ENCODE measurements at places on chromosomes 5 and 9.
A peak's percentile ranks its signal among the peaks of the same experiment; 100 is the strongest.

DNA sequence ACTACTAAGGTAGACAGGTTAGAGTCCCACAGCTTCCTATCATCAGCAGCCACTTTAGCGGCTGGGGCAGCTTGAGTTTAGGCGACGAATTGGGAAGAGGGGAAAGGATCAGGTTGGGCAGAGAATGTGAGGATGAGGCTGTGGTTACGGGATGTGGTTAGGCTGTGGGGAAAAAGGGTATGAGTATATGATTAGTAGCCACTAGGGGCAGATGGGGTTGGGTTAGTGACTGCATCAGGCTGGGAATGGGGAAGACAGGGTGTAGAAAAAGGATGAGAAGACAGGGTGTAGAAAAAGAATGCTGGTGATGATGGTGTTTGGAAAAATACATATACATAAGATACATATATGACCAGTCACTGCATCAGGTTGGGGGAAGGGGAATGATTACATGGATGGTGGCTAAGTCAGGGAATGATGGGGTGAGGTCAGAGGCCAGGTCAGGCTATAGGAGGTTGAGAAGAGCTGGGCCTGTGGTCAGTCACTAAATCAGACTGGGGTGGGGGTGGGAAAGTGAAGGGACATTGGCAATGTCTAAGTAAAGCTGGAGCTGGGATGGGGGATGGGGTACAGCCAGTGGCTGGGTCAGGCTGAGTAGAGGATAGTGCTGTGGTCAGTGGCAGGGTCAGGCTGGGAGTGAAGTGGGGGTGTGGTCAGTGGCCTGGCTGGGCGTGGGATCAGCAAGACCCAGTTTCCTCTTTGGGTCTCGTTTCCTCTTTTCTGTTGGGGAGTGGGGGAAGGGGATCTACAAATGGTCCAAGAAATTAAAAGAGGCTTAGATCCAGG, 2.1 kb downstream of the TLN1 start:
- DNase-seq = no peak

GRCh38 chr9:136807281-136808074, at the start of gene RABL6:
Gene RABL6 (plus strand): TSS chr9:136807948. CDS start chr9:136808197, 249 bp downstream.
- DNase-seq = peak; percentile 92

DNA sequence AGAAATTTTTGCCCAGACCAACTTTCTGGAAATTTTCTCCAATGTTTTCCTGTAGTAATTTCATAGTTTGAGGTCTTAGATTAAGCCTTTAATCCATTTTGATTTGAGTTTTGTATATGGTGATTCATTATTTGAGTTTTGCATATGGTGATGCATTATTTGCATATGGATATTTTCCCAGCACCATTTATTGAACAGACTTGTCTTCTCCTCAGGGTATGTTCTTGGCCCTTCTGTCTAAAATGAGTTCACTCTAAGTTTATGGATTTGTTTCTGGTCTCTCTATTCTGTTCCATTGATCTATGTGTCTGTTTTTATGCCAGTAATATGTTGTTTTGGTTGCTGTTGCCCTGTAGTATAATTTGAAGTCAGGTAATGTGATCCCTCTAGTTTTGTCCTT, 139.3 kb downstream of the SLC25A46 start:
- DNase-seq = no peak

DNA sequence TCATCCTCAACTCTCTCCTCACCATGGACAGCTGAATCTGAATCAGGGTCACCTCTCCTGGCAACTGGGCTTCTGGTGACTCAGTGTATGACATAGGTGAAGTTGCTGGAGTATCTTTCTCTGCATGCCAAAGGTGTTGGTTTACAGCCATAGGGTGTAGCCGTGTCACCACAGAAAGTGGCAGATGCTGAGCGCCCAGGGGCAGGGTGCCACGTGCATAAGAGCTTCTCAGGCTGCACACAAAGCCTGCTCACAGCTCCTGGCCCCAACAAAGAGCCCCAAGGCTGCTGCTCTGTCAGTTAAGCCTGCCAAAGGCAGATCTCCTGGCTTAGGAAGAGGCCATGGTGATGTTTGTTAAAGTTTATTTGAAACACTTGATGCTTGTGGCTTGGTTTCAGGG, 297.7 kb upstream of the WWC1 start:
- DNase-seq = no peak

DNA sequence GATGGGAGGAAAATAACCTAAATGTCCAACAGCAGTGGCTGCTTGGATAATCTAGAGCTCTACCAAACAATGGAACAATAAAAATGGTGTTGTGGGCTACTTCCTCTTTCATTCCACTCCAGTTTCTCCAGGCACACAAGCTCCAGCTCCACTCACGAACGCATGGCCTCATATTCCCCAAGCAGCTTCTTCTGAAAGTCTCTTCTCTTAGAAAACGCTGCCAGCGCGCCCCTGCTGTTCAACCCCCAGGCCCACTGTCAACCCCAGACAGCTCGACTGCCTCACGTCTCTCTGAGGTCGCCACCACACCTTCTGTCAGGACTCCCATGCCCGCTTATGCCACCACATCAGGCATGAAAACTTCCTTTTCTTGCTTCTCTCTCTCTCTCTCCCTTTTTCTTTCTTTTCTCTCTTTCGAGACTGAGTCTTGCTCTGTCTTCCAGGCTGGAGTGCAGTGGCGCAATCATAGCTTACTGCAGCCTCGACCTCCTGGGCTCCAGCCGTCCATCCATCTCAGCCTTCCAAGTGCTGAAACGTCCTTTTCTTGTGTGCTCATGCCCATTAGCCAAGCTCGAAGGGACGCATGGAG, 16.2 kb downstream of the OR2V2 start:
- DNase-seq = no peak
